ENCODE measurements at places on chromosomes 16 and 17.
A peak's percentile ranks its signal among the peaks of the same experiment; 100 is the strongest.

DNA sequence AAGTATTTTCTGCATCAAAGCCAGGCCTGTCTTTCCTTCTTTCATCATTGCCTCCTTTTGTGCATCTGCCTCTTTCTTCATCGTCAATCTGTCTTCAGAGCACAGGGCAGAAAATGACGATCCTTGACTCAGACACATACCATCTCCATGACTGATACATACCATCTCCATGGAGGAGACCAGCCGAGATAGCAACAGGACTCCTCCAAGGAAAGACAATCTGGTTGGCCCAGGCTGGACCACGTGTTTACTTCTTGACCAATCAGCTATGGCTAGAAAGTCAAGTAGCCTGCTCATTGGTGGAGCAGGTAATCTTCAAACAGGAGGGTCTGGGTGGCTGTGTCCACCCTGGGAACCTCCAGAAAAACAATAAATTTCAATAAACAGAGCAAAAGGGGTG, 164.6 kb downstream of the CPPED1 start:
- DNase-seq: no peak

- no peak for DNase-seq
Measured at GRCh38 chr16:48000622-48001021, 155.2 kb downstream of the ABCC12 start.

- no peak for DNase-seq
Measured at GRCh38 chr17:3834811-3835210, 11.2 kb downstream of the NCBP3 start.

DNA sequence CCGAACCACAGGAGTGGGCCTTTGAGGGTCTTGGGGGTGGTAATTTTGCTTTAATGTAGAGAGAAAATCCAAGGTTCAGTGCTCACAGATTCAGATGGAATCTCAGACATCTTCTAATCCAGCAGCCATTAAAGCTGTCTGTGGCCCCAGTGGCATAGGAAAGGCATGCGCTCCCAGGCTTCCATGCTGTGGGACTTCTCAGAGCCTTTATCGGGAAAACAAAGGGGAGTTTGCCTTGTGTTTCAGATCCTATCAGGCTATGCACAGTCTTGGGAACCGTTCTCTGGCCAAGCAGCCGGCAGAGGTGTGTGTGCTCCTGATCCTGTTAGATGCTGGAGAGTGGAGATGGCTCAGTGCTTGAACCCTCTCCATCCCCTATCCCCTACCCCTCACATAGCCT, 7.8 kb downstream of the ADGRG1 start:
- no peak for DNase-seq

DNA sequence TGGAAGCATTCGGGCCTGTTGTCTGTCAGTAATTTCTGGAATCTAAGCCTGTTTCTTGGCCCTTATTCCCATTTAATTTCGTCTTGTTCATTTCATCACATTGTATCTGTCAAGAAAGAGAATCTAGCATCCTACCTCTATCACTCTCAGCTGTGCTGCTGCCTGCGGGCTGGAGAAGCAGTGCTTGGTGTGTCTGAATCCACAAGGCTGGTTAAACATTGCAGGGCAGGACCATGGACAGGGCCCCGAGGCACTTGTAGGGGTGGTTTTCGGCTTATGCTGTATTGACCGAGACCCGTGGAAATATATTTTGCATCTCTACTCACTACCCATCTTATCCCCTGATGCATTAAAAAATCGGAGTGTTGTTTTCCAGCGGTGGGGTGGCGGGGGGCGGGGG, 3.1 kb downstream of the RAB11FIP4 start:
- peak; percentile 37 for DNase-seq
